ENCODE measurements at places on chromosomes 7 and 10. TPM values are rescaled to one million over a fixed set of nuclear protein-coding genes. Genes with fewer than 3 reads are reported as not detected.

The MAGI2 gene
- 33.6 TPM for total RNA-seq

DNA sequence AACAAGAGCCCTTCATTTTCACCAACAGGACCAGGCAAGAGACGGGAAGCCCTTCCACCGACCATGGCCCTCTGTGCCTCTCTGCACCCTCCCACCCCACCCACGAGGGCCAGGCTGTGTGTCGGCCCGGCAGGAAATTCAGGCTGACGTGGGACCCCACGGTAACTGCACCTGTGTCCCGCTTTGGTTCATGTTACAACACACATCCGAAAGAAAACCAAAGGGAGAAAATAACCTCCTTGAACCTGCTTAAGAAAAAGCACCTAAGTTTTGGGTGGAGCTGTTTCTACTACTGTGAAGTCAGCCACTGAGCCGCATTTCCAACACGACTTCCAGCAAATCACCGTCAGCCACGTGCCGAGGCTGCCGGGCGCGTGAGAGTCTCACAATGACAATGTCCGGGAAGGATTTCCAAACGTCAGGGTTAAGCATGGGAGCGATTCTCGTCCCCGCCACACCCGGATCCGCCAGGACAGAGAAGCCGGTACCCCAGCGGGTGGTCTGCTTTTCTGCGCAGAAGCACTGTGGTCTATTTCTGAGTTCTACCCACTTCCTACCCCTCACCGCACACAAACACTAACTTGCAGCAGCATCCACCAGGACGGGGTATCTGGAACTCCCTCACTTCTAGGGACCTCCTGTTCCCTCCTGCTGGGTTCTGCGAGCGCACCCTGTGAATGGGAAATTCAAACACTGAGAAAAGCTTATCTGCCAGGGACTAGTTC lies 36.6 kb downstream of the AMZ1 start:
- no peak for DNase-seq

GRCh38 chr7:17706734-17707133 lies 233.6 kb downstream of the SNX13 start:
- no peak for DNase-seq

The UFSP1 gene
- total RNA-seq = 13.3 TPM

- no peak for DNase-seq
Measured at GRCh38 chr7:91198371-91198770, 65.9 kb upstream of the FZD1 start.

The VSIR gene
- total RNA-seq = 133 TPM

The SDK1 gene
- total RNA-seq = 16.2 TPM

DNA sequence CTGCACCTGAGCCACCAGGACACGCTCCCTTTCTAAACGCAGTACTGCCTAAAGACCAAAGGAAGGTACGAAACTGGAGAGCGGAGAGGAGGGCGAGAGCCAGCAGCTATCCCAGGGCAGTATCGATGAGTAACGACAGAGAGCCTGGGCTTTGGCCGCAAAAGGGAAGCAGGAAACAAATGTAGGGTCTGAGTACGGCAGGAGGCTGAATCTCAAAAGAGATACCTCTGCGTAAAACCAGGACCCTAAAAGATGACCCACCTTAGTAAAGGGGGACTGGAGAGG lies 20.4 kb downstream of the PARP12 start:
- DNase-seq = no peak

GRCh38 chr10:10902951-10903350 lies 114.7 kb upstream of the CELF2 start:
- DNase-seq = no peak
